ENCODE measurements at places on chromosomes 6 and 20.
A peak's percentile ranks its signal among the peaks of the same experiment; 100 is the strongest.

- no peak for DNase-seq
Measured at GRCh38 chr20:43550456-43550855, 8.4 kb upstream of the SGK2 start.

DNA sequence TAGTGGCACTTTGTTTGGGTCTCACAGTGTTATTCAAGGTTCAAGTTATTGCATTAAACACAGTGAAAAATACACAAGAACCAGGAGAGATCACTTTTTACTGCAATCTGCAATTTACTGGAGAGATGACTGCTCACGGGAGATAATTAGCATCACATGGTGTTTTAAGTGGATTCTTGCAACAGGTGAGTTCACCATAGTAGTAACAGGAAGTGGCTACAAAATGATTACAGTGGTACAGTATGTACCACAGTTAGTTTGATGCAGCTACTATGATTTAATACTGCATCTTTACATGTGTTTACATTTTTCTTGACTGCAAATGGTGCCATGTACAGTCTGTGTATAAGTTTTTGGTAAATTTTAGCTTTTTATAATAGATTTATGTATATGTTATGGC is 96.5 kb upstream of the SCP2D1 start:
- no peak for DNase-seq

- DNase-seq, result no peak
Measured at GRCh38 chr20:57714409-57715267, 4.8 kb upstream of the PMEPA1 start.

GRCh38 chr6:154210678-154211077 is 145.9 kb downstream of the IPCEF1 start:
- DNase-seq, result no peak

GRCh38 chr6:20606831-20607230 is 72.6 kb downstream of the CDKAL1 start:
- no peak for DNase-seq

- no peak for DNase-seq
Measured at GRCh38 chr6:3811191-3811590, 38.0 kb upstream of the FAM50B start.

DNA sequence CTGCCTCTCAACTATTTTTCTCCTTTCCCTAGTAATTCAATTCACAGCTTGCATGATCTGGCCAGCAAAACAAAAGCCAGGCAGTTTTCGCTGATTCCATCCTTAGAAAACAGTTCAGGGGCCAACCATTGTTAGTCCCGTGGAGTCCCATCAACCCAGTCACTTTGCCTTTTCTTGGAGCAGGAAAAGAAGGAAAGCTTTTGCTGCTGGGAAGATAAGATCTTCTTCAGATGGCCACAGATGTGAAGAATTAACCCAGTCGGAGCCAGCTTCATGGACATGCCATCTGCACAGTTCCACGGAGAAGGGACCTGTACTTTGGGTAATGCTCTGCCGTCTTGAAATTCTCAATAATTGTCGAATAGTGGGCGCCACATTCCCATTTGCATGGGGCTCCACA is 76.9 kb upstream of the TSHZ2 start:
- no peak for DNase-seq

DNA sequence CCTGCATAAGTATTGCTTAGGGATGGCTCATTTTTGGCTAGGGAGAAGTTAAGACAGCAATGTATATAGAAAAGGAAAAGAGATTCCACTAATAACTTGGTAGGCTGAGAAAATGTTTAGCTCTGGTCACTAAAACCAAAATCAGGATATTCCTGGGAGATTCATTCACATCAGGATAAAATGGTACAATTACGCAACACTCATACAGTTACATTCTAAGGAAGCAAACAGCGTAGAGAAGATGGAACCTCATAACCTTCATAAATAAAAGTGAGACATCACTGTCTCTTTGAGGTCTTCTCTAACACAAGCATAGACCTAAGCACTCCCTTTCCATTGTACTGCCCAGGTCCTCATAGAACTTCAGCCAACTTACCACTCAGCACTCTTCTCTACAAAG is 295.7 kb upstream of the RUNX2 start:
- no peak for DNase-seq

DNA sequence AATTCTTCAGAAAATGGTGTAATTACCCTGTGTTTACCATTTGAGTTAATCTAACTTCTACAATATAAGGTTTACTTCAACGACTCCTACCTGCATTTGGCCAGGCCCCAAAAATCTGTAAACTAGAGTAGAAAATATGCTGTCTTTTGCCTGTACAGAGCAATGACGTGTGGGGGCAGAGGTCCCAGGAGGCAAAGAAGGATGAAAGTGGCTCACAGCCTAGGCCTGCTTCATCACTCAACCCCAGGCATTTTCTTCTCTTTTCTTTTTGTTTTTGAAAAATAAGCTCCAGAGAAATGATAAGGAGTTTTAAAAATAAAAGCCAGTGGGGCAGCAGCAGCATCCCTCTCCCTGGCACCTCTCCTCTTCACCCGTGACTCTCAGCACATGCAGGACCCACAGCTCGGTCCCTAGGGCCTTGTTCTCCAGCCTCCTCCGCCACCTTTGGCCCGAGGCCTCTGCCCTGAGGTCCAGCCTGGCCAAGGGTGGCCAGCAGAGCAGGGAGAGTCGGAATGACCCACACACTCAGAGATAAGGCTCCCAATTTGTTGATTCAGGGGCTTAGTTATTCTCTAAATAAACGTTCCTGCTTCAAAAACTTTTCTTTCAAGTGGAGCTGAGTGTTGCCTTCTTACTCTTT is 310.3 kb upstream of the RNF24 start:
- DNase-seq, result peak; percentile 30

GRCh38 chr6:112501705-112502104 is 154.6 kb downstream of the RFPL4B start:
- DNase-seq, result no peak

DNA sequence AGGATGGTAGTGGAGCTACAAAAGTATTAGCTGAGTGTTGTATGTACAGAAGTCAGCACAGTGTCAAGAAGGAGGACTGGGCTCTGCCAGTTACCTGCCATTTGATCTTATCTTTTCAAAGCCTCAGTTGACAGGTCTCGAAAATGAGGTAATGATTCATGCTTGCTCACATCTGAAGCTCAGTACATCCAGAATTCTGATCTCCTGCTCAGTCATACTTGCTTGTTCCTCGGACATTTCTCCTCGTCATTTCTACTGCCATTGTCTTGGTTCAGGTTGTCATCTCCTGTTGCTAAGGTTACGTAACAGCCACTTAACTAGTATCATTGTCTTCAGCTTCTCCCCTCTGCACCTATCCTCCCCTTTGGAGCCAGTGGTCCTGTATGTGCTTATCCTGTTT is 89.5 kb downstream of the SLX4IP start:
- no peak for DNase-seq

GRCh38 chr6:24744911-24745310 is 26.0 kb upstream of the C6orf62 start:
- DNase-seq, result no peak

- DNase-seq, result no peak
Measured at GRCh38 chr6:127586372-127586771, 9.4 kb downstream of the C6orf58 start.

DNA sequence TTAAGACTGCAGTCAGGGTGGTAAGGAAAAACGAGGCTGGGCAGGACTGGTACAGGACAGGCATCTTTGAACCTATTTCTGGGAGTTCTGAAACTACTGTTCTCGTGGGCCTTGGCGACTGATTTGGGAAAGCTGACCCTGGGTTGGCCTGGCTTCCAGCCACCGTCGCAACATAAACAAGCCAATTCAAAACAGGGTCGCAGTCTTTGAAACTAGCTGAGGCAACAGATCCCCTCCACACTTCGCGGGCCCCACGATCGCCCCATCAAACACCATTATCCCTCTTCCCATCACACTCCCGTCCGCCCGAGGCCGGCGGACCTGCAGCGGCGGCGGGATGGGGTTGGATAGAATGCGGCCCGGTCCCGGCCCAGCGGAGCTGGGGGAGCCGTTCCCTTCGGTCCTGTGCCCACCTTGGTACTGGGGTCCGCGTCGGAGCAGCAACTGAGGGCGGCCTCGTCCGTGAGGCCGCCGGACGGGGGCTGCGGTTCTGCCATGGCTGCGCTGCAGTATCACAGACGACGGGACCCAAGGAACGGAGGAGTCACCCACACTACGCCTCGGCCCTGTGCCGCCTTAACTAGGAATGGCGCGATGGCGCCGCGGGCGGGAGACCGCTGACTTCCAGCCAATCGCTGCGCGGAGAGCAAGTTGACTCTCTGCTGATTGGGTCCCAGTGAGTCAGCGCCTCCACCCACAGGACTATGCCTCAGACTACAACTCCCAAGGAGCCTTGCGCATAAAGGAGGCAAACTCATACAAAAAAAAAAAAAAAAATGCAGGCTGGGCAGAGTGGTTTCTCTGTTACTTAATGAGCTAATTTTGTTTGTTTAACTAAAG is at the start of gene GLO1:
Gene GLO1 (minus strand): TSS at position 588 of the 840 bp plus-strand sequence. CDS start 91 bp downstream, at position 497.
- DNase-seq, result peak; percentile 99

DNA sequence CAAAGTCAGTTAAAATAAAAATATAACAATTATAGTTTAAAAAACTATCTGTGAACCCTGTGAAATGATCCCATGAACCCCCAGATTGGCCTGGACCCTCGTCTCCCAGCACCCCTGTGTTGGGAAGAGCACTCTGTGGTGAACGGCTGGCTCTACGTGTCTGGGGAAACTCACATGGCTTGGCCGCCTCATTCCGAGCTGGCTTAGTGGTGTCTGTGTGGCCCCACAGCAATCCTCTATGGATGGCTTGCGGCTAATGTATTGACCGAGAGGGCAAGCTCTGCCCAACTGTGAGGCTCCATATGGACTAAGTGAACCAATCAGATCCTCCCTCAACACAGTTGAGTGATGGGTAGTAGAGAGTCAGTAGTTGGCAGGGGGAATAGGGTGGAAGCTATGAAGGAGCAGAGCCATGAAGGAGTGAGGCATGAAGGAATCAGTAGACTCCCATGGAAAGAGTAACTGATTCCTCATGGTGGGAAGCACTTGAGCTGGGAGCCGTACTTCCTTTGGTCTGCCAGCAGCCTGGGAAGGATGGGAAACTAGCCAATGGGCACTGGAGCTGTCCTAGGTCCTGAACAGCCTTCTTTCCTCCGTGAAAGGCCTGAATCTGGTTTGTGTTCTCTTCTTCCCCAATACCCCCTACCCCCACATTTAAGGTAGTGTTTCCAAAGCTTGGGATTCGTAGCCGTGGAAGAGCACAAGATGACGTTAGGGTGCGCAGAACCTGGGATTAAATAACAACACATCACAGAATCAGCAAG is 21.6 kb upstream of the ZNF831 start:
- no peak for DNase-seq

DNA sequence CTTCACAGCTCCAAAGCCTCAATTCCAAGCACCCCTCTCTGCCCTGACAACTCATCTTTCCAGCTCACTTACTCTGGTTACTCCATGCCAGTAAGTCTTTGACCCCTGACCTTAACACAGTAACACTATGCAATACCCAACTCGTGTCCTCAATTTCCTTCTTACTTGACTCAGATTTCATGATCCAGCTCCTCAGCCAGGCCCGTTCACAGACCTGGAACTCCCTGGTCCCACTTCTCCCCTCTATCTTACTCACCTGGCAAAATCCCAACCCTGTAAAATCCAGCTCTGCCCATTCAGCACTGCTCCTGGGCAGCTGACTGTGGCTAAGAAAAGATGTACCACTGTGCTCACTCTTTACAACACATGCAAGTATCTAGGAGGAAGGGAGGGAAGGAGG is 7.9 kb downstream of the GNL1 start:
- no peak for DNase-seq

DNA sequence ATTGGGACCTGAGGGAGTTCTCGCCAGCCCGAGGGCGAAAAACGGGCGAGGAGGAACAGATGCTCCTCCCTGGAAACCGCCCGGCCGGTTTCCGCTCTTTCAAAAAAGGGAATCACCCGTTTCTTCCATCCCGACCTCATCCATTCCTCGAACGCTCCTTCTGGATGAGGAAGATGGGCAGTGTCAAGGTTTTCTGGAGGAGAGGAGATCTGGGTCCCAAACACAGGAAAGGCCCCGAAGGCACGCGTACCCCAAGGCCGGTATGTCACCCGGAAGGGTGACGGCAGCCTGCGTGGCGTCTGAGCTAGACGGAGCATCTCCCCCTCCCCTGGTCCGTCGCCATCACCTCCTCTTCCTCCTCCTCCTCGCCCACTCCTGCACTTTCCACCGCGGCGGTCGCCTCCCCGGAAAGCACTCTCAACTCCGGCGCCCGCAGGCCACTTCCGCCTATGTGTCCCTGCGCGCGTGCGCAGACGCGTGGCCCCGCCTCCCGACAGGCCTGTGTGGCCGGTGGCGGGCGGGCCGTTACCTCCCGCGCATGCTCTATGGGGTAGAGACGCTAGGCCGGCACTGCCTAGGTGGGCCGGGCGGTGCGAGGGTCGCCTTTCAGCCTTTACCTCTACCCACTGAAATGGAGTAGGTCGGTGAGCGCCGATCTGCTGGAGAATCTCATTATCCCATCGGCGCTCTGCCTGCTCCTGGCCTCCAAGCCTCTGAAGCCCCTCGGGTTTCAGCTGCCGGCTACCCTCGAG is at the start of gene SLC35B3:
Gene SLC35B3 (minus strand): TSS at position 453 of the 752 bp plus-strand sequence.
- DNase-seq, result peak; percentile 93

GRCh38 chr6:129776542-129777330 is 66.8 kb upstream of the ARHGAP18 start:
- DNase-seq, result no peak

DNA sequence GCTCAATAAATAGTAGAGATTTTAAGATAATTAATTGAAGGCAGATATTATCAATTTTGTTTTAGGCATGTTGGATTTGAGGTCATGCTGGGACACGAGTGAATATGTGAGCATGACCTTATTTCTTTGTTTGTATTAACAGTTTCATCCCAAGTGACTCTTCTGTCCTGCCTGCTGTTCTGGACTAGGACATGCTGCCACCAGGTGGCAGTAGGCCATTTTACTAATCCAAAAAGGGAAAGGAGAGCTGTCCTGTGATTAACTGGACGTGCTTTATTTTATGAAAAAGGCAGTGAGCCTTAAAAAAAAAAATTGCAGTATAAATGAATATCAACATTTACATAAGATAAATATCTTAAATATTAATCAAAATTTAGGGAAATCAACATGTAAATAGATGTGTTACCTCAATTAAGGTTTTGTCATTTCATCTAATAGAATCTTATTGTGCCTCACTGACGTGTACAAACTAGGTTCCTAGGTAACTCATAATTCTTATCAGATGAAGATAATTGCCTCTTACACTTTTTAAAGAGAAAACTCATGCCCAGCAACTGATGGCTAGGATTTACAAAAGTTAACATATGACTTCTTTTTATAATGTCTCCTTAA is 49.8 kb downstream of the FRK start:
- peak; percentile 77 for DNase-seq

- DNase-seq, result no peak
Measured at GRCh38 chr6:155420492-155420891, 35.1 kb downstream of the NOX3 start.
